ENCODE measurements at places on chromosomes 4 and X.

DNA sequence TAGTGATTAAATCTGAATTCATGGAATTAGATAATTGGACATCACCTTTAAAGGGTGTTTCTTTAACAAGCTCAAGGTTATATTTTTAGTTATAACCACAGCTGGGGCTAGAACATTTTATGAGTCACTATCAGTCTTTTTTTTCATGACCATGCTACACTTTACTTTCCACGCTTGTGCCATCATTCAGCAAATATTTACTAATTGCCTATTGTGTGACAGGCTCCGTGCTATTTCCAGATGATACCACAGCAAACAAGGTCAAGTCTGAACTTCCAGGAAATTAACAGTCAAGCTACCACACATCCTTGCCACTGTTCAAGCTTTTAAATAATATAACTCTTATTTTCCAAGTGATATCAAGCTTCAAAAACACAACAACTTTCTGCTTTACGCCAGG is 16.5 kb downstream of the SPANXN3 start:
- no peak for DNase-seq

- no peak for DNase-seq
Measured at GRCh38 chr4:128394778-128395177, 107.2 kb upstream of the PGRMC2 start.

GRCh38 chrX:16433021-16433420 is 216.9 kb upstream of the S100G start:
- no peak for DNase-seq

- no peak for DNase-seq
Measured at GRCh38 chr4:69489856-69490255, 5.8 kb downstream of the UGT2B4 start.

GRCh38 chr4:84527391-84527790 is 28.3 kb upstream of the NKX6-1 start:
- DNase-seq: no peak

DNA sequence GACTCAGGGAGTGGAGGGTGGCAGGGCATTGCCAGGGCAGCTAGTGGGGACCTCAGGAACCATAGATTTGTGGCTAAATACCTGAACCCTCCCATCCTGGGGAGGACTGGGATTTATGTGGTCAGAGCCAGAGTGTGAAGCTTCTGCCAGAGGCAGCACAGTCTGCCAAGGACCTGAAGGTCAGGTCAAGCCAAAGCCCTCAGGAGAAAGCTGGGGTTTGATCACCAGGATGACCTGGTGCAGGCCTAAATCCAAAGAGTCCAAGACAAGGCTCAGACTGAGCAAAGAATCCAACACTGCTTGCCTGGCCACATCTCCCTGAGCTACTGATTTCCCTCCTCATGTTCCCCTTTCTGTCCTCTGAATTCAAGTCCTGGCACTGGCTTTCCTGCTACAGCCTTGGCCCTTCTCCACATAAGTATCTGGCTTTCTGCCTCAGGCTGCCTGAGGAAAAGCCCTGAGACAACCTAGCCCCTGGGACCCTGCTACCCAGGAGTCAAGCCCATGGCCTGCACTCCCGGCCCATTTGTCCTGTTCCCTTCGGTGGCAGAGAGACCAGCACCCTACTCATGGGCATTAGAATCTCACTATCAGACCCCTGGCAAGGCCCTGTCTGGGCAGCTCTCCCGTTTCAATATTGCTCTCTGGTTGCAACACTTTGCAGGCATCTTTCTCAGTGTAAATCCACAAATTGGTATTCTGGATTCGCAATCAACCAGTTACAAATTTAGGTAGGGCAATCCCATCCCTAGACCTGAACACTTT is 39.3 kb upstream of the SLC25A43 start:
- DNase-seq: no peak

DNA sequence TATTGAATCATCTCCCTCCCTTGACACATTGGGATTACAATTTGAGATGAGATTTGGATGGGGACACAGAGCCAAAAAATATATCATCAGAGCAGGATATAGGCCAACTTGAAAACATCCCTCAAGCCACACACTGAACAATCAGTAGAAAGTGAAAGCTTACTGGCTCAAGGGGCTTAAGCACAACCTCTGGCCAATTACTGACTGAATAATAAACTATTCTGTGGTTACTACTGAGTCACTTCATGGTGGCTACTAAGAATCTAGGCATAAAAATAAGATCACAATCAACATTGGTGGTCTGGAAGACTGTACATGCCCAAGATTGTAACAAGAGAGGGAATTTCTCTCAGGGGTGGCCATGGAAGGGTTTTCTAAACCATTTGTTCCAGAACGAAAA is 27.4 kb upstream of the GPR174 start:
- DNase-seq: no peak

DNA sequence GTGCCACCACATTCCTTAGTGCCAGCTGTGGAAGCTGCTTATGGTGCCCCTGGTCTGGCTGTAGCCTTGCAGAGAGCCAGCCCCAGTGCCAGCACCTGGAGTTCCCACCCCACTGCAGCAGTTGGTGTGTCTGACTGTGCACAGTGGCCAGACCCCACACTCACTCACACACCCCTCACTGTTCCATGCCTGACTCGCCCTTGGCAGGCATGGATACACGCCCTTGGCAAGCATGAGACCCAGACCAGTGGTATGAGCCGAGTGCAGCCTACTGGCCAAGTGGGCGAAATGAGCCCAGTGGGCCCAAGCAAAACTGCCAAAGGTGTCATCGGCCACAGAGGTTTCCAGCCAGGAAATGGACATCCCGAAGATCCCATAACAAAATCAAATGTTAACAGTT is 27.4 kb downstream of the NAA11 start:
- no peak for DNase-seq

- DNase-seq: no peak
Measured at GRCh38 chr4:158006990-158007389, 165.8 kb downstream of the GASK1B start.

DNA sequence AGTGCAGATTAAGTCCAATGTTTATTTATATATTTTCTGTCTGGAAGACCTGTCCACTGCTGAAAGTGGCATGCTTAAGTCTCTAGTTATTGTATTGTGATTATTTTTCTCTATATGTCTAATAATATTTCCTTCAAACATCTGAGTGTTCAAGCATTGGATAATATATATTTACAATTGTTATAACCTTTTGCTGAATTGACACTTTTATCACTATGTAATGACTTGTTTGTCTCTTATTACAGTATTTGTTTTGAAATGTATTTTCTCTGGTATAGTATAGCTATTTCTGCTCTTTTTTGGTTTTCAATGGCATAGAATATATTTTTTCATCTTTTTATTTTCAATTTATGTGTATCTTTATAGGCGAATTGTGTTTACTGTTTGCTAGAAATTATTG is 59.7 kb downstream of the EDA2R start:
- DNase-seq: no peak

DNA sequence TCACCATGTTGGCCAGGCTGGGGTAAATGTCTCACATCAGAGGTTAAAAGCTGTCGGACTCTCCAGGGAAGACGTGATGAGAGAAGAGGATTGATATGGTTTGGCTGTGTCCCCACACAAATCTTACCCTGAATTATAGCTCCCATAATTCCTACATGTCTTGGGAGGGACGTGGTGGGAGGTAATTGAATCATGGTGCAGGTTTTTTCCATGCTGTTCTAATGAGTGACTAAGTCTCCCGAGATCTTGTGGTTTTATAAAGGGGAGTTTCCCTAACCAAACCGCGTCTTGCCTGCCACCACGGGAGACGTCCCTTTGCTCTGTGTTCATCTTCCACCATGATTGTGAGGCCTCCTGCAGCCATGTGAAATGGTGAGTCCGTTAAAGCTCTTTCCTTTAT is 64.4 kb downstream of the ASMT start:
- DNase-seq: no peak

DNA sequence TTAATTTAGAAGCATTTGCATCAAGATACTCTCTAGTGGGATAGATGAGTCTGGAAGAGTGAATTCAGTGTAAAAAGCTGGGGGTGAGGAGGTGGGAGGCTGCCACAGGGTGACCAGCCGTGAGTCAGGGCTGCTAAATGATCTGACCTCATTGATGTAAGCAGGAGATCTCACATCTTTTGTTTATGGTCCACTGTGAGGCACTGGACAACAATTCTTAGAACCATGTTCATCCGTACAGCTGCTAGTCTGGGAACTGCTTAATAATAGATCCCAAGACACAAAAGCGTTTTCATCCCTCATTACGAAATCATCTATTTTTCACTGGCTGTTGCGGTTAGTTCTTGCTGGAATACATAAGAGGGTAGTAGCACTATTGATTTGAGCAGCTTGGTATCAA is 14.1 kb downstream of the KLF3 start:
- DNase-seq: no peak

DNA sequence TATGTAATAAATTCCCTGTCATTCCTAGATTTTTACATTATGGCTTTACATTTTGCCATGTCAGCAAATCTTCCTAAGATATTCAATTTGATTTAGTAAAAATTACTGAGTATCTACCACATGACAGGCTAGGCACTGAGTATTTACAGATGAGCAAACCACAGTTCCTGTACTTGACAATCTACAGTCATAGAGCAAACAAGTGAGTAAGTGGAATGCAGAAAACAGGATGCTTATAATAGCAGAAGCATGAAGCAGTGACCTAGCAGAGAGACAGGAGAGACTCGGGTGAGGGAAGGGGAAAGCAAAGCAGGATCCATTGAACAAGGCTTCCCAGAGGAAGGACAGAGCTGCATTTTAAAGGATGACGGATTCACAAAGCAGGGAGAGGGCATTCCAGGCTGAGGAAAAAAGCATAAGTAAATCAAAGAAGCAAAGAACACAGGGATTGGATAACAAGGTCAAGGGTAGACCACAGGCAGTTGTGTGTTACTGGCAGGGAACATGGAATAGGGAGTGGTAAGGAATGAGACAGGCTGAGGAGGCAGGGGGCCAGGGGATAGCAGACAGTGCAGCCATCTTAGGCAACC is 124.7 kb upstream of the C1QTNF7 start:
- DNase-seq: no peak

- no peak for DNase-seq
Measured at GRCh38 chr4:109864134-109864533, 16.2 kb downstream of the LRIT3 start.

DNA sequence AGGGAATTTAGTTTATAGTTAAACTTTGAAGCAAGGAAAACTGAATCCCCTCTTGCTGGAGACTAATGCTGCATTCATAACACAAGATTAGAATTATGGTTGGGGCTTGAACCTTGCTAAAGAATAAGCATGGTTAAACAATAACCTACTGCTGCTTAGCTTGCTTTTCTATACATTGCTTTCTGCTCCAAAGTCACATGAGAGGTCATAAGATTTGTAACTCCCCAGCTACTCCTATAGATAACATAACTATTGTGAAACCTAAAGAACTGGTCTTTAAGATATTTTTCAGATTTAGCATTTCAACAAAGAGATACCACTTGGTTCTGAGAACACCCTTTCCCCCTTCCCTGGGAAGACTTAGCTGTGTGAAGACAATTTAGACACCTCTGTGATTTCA is 17.1 kb upstream of the HADH start:
- no peak for DNase-seq

DNA sequence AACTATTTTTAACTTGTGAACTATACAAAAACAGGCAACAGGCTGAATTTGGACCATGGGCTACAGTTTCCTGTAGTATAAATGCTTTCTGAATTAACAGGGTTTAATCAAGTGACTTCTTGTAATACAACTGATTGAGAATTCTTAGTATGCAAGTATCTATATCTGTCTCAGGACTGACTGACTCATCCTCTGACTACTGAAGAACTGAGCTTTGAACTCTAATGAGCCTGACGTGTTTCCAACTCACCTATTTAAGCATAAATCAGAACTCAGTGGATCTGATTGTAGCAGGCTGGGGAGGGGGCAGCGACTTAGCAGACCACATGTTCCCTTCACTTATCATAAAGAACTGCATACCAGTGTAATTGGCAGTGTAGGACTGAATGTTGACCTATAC is 7.8 kb downstream of the SPATA4 start:
- DNase-seq: no peak

DNA sequence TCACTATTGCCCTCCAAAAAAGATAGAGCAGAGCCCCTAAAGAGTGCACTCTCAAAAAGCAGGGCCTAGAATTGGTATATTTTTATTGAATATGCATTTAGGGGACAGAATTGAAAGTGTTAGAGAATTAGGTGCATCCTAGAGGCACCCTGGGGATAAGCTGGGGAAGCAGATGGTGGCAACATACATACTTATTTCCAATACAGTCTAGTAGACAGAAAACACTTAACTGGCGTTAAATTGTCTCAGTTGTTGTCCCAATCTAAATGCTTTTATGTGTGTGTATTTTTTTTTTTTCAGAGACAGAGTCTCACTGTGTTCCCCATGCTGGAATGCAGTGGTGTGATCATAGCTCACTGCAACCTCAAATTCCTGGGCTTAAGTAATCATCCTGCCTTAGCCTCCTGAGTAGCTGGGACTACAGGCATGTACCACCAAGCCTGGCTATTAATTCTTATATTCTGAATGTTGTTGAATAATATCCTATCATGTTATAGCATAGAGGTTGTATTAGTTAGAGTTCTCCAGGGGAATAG is 481.8 kb downstream of the GRXCR1 start:
- no peak for DNase-seq

DNA sequence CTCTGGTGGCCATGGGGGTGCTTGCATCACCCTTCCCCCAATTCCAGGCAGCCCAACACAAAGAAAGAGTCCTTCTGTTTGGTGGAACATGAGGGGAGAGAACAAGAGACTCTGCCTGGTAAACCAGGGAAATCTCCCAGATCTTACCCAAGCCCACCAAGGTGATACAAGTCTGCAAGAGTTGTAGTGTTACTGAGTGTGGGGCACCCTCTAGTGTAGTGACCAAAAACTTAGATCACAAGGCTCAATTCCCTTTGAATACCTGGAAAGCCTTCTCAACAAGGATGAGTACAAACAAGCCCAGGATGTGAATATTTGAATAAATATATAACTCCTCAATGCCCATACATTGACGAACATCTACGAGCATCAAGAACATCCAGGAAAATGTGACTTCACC is 64.7 kb downstream of the IL13RA2 start:
- DNase-seq: no peak

DNA sequence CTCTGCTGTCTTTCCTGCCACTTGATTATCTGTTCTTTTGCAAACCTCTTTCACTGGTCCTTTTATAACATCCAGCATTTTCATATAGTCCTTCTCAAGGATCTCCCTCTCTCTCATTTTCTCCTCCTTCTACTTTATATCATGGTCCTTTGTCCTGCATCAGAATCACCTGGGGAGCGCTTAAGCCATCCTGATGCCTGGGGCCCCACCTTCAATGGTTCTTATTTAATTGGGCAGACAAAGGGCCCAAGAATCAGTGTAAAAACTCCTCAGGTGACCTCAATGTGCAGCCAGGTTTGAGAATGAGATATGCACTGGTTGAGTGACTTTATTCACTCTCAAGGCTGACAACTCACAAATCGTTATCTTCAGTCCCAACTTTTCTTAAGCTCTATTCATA is 283.9 kb downstream of the UNC5C start:
- DNase-seq: no peak

DNA sequence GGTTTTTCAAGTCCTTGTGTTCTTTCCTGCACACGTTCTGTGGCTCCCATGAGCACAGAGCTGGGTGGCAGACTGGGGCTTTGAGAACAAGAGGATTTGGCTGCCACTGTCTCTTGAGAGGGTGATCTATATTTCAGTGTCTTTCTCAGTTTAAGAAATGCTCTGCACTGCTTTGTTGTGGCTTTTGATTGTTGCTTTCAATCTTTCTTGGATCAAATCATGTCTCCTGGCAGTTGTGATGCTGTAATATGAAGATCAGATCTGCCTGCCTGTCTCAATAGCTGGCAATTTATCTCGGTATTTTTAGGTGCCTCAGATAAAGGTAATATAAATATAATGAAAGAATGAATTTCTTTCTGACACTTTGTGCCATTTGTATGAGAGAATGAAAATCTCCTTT is 273.3 kb upstream of the LCORL start:
- DNase-seq: no peak

- no peak for DNase-seq
Measured at GRCh38 chr4:6201580-6202091, 1.3 kb upstream of the JAKMIP1 start.
